Activated CD4-positive, alpha-beta T cell treated with anti-CD3 and anti-CD28 coated beads, Interleukin-2, amount 10 ng/mL, durations not matched to agents 7 days and 5 days (primary cell): ENCODE measurements at places on chromosomes 16 and 17.

DNA sequence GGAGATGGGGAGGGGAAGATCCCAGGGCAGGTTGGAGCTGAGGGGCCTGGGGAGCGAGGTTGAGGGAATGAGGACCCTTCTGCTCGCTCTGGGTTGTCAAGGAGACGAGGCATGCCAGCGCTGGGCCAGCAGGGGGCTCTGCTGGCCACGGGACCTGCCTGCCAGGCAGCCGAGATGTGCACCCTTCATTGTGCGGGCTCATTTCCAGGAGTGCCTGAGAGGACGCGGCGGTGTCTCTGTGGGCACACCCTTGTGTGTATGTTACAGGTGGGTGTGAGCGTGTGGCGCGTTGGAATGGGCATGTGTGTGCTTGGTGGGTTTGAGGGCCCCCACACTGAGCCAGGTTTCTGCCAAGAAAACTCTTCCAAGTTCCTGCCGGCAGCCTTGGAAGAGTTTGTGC lies 15.9 kb downstream of the ARHGAP23 start:
- DNase-seq: peak; percentile 51

DNA sequence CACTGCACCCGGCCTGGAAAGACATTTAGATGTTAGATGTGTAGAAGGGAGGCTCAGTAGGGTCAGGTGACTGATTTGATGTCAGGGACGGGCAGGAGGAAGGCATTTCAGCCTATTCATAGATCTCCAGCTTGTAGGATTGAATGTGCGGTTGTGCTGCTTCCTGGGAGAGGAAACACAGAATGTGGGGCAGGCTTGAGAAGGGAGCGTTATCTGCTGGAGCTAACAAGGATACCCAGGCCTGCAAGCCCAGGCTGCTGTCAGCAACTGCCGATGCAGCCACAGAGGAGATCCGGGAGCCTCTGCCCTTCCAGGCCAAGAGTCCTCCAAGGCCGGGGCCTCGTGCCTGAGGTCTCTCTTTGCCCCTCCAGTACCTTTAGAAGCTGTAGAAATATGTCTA lies 205.6 kb downstream of the SPECC1 start:
- DNase-seq: no peak

DNA sequence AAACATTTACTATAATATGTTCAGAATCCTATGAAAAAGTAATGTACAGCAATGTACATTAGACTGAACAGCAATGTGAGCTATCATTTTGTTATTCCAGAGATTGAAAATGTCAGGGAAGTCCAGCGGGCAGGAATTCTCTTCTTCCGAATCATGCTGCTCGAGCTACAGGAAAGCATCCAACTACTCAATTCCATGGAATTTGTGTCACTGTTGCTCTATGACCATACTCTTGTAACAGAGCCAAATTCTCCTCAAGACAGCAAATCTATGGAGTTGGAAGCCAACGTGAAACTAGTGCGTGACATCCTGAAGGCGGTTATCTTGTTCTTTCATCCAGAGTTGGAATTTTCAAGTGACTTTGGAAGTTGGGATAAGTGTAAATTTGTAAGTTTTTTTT lies 24.8 kb upstream of the NSRP1 start:
- no peak for DNase-seq

GRCh38 chr17:82883419-82884031 lies 43.7 kb upstream of the ZNF750 start:
- no peak for DNase-seq

DNA sequence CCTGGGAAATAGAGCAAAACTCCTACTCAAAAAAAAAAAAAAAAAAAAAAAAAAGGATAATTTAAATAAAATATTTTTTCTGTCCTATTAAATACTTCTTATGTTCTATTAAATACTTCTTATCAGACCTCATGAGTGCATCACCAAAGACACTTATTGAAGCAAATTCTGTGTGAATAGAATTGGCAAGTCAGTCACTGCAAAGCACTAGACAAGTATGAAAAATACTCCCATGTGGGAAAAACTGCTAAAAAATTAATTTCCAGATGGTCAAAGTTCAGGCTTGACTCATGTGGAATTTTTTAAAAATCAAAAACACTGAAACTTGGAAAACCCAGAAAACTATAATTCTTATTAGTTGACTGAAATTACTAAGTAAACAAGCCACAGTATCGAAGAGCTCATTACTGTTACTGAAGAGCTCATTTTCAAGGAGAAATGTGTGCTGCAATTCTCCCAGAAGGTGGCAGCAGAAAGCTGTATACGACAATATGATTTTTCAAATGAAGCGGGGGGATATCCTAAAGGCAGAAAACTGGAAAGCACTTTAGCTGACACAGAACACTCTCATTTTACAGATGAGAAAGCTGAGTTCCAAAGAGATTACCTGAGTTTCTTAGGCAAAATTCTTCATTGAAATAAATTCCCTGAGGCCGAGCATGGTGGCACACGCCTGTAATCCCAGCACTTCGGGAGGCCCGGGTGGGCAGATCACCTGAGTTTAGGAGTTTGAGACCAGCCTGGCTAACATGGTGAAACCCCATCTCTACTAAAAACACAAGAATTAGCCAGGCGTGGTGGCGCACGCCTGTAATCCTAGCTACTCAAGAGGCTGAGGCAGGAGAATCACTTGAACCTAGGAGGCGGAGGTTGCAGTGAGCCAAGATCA lies 15.9 kb upstream of the FBXO47 start:
- DNase-seq: peak; percentile 68

GRCh38 chr17:1422885-1423284 lies 22.9 kb upstream of the YWHAE start:
- no peak for DNase-seq

- DNase-seq: no peak
Observed at GRCh38 chr17:4503283-4504025, 4.8 kb downstream of the SPNS2 start.

GRCh38 chr16:1461146-1461545 lies 13.7 kb downstream of the CLCN7 start:
- DNase-seq: no peak

DNA sequence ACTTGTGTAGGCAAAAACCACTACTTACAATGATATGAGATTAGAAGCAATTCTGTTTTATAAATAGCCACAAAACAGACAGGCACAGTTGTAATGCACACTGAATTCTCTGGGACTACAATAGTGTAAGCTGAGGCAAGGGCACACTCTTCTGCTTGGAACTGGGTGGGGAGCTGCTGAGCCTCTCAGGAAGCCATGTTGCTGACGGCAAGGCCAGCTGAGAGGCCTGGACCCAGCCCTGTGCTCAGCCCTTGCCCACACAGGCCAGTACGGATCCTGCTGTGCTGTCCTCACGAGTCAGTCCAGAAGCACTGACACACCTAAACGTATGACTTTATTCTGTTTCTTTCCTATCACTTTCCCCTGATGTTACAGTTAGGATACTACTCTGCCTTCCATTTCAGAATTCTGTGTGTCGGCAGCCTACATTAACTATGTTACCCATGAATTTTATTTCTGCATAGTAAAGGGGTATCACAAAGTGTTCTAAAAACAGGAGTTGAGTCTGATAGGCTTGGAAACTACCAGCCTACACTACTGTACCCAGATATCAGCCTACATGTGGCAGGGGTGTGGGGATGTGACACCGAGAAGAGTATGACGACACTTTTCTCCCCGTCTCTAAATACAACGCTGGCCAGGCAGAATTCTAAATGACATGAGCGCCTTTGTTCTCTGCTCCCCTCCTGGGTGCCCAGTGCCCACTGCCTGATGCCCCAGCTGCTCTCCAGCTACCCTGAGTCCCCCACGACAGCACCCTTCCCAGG lies 41.1 kb upstream of the FAAP100 start:
- DNase-seq: no peak

GRCh38 chr16:85061566-85061965 lies 34.0 kb downstream of the KIAA0513 start:
- DNase-seq: no peak

- no peak for DNase-seq
Observed at GRCh38 chr16:72646615-72647014, 401.3 kb downstream of the ZFHX3 start.

DNA sequence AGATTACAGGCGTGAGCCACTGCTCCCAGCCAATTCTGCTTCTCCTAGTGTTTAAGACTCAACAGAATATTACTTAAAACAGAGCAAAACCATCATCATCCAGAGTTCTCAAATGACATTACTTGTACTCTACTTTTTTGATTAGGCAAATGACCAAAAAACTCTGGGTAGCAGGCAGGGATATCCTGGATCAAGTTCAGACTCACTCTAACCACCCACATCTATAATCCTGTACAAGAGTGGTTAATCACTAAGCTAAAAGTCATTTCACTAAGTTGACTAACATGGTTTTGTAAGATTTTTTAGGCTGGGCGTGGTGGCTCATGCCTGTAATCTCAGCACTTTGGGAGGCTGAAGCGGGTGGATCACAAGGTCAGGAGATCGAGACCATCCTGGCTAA lies 6.8 kb downstream of the NAE1 start:
- DNase-seq: no peak

DNA sequence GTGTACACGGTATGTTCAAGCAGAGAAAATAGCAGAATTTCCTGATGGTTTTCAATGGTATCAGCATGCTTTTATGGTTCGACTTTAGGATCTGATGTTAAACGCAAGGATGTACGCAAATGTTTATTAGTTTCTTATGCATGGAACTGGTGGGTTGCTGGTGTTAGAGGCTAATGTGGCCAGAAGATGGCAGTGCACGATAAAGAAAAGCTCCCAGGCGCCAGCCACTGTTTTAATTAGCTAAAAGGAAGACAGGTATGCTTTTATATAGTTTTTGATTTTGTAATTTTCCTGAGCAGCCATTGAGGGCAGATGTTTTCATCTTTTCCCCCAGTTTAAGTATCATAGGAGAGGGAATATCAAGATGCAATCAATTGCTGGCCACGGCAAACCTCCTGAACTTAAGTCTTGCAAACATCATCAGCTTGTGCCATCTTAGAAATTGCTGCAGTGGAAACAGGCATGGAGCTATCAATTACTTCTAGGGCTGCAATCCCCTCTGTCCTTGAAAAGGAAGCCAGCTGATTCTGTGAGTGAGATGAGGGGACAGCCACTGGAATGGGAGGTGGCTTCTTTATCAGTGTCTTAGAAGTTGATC lies 648.5 kb upstream of the RBFOX1 start:
- DNase-seq: no peak

- no peak for DNase-seq
Observed at GRCh38 chr16:78607465-78607864, 508.0 kb downstream of the WWOX start.

DNA sequence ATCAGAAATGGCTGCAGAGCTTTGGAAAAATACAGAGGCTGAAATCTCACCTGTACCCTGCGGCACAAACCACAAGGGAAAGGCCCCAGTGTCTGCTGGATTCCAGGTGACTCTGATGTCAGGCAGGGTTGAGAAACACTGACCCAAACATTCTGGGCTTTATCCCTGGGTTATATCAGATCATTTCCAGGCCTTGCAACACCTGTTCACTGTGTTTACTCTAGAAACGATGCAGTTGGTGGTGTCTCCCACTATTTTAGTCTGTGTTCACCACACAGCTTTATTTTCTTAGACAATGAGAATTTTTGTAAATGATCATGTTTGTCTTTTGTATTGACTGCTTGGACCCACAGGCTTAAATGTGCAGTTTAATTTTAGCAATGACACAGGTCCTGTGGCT lies 151.5 kb upstream of the SDK2 start:
- no peak for DNase-seq

- peak; percentile 31 for DNase-seq
Observed at GRCh38 chr17:72118335-72119076, 2.3 kb upstream of the SOX9 start.

DNA sequence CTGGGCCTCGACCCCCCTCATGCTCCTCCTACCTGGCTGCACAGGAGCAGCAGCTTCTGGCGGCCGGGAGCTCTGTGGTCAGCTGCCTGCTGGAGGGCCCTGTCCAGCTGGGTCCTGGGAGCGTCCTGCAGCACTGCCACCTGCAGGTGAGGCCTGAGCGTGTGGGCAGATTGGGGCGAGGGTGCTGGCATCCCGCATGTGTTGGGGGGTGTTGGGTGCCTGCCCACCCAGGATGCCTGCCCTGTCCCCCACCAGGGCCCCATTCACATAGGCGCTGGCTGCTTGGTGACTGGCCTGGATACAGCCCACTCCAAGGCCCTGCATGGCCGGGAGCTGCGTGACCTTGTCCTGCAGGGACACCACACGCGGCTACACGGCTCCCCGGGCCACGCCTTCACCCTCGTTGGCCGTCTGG lies 16.5 kb downstream of the FCSK start:
- no peak for DNase-seq

DNA sequence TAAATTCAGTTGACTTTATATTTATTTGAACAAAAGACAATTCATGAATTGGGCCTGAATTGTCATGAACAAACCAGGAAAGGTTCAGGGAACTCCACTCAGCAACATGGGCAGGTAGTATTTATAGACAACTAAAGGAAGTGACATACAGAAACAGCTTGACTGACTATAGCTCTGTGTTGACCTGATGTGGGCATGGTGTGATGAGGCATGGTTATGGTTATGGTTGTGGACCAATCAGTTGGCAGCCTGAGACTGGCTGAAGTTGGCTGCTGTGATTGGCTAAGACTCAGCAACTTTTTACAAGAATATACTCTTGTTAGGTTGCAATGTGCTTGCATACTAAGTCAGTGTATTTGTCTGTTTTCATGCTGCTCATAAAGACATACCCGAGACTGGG lies 108.4 kb downstream of the HS3ST3B1 start:
- DNase-seq: no peak

DNA sequence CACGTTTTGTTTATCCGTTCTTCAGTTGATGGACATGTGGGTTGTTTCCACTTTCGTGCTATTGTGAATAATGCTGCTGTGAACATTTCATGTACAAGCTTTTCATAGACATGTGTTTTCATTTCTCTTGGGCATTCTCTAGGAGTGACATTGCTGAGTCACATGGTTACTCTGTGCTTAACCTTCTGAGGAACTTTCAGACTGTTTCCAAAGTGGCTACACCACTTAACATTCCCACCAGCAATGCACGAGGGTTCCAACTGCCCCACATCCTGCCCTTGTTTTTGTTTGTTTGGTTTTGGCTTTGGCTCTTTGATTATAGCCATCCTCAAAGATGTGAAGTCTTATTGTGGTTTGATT lies 14.2 kb upstream of the PEMT start:
- no peak for DNase-seq

GRCh38 chr17:76121932-76122430 lies 18.4 kb upstream of the EXOC7 start:
- no peak for DNase-seq

DNA sequence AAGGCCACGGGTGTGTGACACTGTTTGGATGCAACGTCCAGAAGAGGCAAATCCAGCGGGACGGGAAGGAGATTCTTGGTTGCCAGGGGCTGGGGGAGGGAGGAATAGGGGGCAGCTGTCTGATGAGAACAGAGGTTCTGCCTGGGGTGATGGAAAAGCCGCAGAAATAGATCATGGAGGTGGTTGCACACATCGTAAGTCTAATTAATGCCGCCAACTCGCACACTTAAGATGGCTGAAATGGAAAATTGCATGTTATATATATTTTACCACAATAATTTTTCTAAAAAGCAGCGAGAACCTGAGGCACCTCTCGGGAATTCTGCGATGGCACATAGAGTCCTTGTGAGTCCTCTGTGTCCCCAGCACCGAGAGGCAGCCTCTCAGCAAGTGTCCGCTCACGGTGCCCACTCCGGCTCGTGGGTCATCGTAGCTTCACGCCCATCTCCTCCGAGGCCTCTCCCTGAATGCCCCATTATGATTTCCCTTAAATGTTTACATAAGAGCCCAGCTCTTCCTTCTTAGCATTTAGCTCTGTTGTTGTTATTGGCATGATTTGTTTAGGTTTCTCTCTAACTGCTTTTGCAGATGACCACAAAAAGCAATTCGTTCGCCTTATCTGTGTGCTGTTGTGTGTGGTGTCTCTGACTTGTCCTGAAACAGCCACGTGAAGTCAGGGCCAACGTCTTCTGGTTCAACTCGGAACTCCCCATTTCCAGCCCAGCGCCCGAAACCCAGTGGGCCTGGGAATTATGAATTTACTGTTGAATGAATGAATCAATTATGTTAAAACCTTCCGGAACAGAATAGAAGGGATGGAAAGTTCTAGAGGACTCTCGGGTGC lies 7.7 kb downstream of the WFDC1 start:
- DNase-seq: no peak
